Spinal cord (tissue), 10 donors: ENCODE measurements at places on chromosomes 5 and 9. TPM values are rescaled to one million over a fixed set of nuclear protein-coding genes. Genes with fewer than 3 reads are reported as not detected.

- no peak for DNase-seq
These were observed 2.4 kb downstream of the NOL6 start for GRCh38 chr9:33471361-33471760.

- DNase-seq, result no peak
These were observed 42.0 kb downstream of the ACO1 start for GRCh38 chr9:32426278-32426939.

GRCh38 chr5:52909192-52909591, 80.0 kb upstream of the ITGA2 start:
- no peak for DNase-seq

DNA sequence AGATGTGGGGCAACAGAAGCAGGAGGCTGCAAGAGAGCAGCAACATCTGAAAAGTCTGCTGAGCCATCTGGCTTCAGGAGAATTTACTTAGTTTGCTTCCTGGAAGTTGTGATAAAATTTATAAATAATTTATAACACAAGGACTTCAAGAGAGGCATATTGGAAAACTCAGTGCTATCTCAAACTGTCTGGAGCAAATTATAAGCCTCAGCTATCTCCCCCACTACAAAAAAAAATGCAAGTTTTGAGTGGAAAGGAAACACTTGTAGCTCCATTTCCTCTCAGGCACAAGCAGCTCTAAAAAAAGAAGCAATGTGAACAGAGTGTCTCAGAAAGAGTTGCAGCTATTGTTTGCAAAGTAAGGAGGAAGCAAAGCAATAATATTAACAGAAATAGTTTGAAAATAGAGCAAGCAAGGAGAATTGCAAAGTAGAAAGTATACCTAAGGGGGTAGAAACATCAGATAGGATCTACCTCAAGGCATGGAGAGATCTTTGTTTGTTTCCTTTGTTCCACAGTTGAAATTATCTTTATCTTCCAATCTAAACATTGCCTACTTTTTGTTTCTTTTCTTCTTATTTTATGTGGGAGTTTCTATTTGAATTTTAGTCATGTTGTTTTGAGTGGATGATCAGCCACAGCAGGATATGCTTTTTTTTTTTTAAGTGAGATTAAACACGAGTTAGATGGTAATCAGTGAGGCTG, 55.9 kb upstream of the IL6ST start:
- DNase-seq, result no peak

DNA sequence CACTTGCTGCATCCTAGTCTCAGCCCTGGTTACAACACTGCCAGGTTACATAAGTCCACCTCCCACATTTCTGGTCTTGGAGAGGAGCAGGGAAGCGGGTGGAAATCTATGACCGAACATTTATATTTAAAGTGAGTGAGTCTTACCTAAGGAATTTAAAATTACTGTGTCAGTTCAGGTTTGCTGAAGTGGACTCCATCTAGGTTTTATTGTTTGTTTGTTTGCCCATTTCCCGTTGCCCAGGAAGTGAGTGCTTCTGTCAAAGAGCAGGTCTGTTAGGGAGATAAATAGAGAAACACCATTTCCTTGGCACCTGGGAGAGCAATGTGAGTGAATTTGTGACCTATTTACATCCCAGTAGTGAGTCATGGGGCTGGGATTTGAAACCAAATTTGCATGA, 179.5 kb downstream of the KIF4B start:
- DNase-seq, result no peak

GRCh38 chr5:168366116-168366515, 74.7 kb downstream of the WWC1 start:
- DNase-seq, result no peak

DNA sequence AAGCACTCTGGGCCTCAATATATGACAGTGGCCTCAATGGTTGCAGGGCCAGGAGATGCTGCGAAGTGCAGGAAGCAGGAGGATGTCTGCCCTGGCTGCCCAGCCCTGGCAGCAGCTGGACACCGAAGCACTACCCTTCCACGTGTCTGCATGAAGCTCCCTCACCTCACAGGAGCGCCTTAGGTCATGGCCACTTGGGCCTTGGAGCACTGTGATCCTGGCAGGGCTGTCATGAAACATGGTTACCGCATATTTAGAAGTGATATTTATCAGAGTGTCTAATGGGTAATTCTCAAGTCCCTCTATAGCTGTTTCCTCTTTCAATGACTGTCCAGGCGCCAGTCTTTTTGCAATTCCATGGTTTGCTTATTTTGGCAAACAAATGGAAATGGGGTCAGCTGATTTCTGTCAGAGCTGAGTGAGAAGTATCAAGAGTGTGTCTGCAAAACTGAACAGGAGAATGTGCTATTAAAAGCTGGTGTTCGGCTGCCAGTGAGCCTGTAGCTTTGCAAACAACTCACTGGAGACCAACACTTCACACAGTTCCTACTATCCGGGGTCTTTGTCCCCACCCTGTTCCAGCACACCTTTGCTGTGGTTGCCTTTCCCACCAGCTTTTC, 285.9 kb downstream of the KIF4B start:
- peak; percentile 9 for DNase-seq

- DNase-seq, result peak; percentile 54
These were observed 329.2 kb downstream of the EFNA5 start for GRCh38 chr5:107341376-107342084.

- no peak for DNase-seq
These were observed 65.9 kb upstream of the PLPP1 start for GRCh38 chr5:55600497-55601203.

DNA sequence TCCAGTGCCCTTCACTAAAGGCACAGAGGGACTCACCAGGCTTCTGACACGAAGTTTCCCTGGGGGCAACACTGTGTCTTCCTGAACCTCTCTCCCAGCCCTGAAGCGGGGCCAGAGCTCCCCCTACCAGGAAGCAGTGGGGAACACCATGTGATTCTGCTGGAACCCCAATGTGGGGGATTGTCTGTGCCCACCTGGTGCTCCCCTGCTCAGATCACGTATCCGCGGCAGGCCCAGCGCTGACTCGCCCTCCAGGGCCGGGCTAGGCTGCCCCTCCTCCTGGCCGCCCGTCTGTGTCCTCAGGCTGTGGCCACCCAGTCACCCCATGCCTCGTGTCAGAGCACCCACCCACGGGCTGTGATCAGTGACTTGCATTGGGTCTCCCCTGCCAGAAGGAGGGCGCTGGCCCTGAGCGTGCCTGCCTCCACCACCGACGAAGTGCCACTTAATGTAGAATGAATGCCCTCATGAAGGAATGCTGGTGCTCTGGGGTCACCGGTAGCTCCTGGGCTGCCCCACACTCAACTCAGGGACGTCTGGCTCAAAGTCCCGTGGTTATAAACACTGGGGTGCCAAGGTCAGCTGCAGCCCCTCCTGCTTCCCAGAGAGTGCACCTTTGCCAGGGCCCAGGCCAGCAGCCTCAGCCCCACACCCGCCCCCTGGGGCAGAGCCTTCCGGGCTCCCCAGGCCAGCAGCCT, 22.1 kb downstream of the SARDH start:
- no peak for DNase-seq

DNA sequence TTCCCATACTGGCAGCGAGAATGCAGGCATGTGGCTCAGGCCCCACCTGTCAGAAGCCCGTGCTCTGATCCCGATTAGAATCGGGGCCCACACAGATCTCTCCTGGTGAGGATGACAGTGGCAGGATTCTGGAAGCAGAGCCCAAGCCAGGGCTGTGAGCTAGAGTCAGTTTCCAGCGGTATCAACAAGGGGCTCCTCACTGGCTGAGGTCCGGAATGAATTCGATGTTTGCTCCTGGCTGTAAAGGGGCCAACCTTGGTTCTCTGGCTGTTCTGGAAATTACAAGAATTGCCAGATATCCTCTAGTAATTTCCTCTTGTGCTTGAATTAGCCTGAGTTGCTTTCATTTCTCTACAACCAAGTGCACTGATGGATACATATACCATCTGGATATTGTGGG, 129.1 kb upstream of the SPRY4 start:
- peak; percentile 42 for DNase-seq

CARD19 gene
- 75.3 TPM for polyA plus RNA-seq

SCGB3A2 gene
- polyA plus RNA-seq, result 0.54 TPM

CHMP5 gene
- 130 TPM for polyA plus RNA-seq

ISCA1 gene
- polyA plus RNA-seq, result 66.4 TPM

FOXD4L4 gene
- polyA plus RNA-seq, result not detected

SEC24A gene
- polyA plus RNA-seq, result 16.4 TPM

C5orf52 gene
- polyA plus RNA-seq, result not detected

PCDHA9 gene
- 3.5 TPM for polyA plus RNA-seq
